ENCODE measurements at places on chromosomes 11 and 22.

GRCh38 chr11:8287297-8287696 lies 23.6 kb upstream of the LMO1 start:
- DNase-seq = no peak

- no peak for DNase-seq
These were observed 1.1 kb upstream of the DENND5A start for GRCh38 chr11:9266132-9266736.

- DNase-seq = no peak
These were observed 1.8 kb downstream of the TPST2 start for GRCh38 chr22:26587991-26588613.

- no peak for DNase-seq
These were observed 60.2 kb downstream of the CDKN1C start for GRCh38 chr11:2825261-2825888.

GRCh38 chr22:47598864-47599263 lies 836.4 kb downstream of the TBC1D22A start:
- DNase-seq = no peak

DNA sequence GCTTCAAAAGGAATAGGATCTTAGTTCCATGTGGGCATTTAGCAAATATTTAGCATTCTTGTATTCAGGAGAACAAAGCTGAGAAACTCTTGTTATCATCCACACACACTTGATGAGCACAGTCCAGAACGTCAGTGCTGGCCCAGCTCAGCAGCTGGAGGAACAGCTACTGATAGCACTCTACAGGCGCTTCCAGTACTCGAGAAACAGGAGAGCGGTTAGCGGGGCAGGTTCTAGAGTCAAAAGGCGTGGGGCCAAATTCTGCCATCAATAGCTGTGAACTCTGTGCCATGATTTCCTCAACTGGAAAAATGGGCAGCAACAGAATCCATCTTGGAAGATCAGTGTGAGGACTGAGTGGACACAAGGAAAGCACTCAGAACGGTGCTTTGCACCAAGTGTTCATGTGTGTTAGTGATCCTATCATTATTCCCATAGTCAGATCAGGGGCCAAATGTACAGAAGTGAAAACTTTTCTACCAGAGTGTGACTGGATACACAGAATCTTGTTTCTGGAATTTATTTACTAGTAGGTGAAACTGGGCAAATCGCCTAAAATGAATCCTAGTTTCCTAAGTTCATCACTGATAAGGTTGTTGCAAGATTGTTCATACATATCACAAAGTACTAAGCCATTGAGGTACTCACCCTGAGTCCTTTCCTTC lies 3.2 kb downstream of the JOSD1 start:
- no peak for DNase-seq

DNA sequence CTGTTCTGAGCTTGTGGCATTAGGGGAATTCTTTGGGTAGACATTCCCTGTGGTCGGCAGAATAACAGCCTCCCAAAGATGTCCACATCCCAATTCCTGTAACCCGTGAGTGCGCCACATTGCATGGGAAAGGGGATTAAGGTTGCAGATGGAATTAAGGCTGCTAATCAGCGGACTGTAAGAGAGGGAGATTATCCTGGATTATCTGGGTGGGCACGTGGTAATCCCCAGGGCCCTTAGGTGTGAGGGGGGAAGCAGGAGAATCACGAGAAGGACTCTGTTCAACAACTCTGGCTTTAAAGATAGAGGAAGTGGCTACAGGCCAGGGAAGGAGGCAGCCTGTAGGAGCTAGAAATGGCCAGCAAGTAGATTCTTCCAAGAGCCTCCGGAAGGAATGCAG lies 16.0 kb downstream of the CACNG2 start:
- no peak for DNase-seq

DNA sequence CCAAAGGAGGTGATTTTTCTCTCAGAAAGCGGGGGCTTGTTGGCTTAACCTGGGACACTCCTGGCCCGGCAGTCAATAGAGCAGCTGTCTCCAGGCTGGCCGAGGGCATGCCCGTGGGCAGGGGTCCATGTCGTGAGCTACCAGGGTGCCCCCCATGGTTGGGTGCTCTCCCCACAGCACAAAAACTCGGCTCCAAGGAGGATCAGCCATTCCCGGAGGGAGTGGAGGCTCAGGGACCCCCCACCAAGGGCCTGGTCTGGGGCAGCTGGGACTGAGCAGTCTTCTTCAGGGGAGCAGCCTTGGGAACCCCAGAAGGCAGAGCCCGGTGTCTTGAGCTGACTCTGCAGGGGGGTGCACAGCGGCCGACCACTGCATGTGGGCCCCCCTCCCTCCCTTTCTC lies 20.8 kb upstream of the TH start:
- no peak for DNase-seq

- DNase-seq = no peak
These were observed 131.2 kb upstream of the ARHGAP42 start for GRCh38 chr11:100555931-100556330.

DNA sequence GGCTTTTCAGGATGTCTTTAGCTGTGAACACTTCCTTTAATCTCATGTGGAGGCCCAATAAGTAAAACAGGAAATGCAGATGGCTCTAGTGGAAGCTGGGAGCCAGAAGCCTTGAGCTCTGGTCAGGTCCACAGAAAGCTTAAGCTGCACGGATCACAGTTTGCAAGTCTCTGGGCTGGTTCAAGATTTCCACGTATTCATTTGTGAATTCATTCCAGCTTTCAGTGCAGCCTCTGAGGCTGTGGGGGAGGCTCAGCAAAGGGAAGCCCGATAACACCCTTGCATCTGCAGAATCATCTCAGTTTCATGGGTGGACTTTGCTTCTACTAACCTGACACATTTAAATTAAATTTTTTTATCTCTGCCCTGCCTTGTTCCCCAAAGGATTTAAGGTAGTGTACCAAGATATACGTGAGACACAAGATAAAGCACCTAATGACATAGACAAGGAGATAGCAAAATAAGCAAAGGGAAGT lies 65.6 kb downstream of the ISX start:
- DNase-seq = no peak

- no peak for DNase-seq
These were observed 22.5 kb downstream of the TAB1 start for GRCh38 chr22:39422101-39422500.
